ENCODE measurements at places on chromosomes 7 and 10.

DNA sequence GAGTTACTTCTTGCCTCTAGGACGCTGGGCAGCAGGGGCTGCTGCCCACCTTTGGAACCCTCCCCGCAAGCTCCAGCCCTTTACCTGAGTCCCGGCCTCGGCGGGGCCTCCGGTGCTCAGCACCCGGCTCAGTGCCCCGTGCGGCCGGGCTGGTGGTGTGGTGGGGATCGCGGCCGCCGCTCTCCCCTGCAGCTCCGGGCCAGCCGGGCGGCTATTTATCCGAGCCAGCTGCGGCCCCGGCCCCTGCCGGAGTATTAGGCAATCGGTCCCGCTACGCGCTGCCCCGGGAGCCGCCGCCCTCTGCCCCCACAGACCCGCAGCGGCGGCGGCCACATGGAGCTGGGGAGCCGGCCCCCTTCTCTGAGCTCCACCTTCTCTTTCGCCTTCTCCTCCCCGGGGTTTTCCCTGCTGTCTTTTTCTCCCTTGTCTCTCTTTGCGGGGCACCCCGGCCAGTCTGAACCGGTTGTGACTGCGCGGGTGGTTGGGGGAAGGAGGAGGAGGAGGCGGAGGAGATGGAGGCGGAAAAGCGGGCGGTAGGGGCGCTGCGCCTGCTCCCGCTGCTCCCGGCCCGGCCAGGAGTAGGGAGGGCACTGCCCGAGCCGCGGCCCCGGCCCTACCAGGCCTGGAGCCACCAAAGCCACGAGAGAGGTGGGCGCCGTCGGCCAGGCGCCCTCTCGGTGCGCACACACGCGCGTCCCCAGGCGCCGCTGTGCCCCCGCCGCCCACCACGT lies at the start of gene SLC16A9:
Gene SLC16A9 (minus strand): TSS at position 456 of the 731 bp plus-strand sequence. CDS start 25,559 bp downstream, outside the sequence.
- DNase-seq: peak; percentile 84

- DNase-seq: no peak
Measured at GRCh38 chr10:131876508-131876907, 24.3 kb upstream of the PPP2R2D start.

GRCh38 chr7:108535257-108535656 lies 9.3 kb upstream of the PNPLA8 start:
- DNase-seq: no peak

- no peak for DNase-seq
Measured at GRCh38 chr10:62647375-62648092, 157.0 kb upstream of the ADO start.

DNA sequence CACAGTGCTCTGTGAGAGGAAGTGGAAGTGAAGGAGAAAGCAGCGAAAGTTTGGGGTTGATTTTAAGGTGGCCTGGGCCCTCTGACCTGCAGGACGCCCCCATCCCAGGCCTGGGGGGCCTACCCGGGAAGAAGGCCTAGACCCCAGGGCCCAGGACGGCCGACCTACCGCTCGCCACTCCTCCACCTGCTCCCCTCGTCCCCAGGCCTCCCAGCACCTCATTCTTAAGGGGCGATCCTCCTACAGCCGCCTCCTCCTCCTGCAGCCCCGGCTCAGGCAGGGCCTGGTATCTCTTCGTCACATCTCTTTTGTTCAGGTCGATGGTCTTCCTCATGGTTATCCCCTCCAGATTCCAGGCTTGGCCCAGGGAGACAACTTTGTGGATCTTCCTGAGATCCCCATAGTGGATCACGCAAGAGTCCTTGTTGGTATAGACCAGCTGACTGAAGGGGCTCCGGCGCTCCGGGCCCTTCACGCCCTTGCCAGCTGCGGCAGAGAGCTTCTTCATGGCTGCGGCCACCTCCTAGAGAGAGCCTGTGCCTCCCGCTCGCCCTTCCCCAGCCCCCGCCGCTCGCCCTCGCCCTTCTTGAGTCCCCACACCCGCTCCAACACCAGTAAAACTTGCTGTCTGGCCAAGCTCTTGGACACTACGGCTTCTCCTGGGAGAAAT lies 117.5 kb downstream of the OR13A1 start:
- DNase-seq: no peak

- peak; percentile 52 for DNase-seq
Measured at GRCh38 chr7:35691827-35692307, 3.1 kb downstream of the HERPUD2 start.

DNA sequence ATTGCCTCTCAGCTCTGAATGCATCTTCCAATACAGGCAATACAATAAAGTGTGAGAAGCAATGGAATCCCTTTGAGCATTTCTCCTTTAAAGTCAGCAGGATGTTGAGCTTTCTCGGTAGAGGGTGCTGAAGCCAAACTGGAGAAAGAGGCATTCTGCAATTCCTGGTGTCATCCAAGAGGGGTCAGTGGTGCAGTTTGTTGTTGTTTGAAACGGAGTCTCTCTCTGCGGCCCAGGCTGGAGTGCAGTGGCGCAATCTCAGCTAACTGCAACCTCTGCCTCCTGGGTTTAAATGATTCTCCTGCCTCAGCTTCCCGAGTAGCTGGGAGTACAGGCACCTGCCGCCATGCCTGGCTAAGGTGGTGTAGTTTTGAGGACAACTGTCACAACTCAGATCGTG lies 486.5 kb downstream of the CALN1 start:
- DNase-seq: no peak

GRCh38 chr7:21142081-21142480 lies 285.8 kb upstream of the SP4 start:
- DNase-seq: no peak

Measured in activated CD4-positive, alpha-beta T cell treated with anti-CD3 and anti-CD28 coated beads, Interleukin-2, Interleukin-4, amounts not matched to agents 100 ng/mL and 50 ng/mL, durations not matched to agents 16 hours and 8 hours (primary cell).